Progenitor cell of endocrine pancreas (in vitro differentiated cells): ENCODE measurements at places on chromosomes 12 and 14. TPM values are rescaled to one million over a fixed set of nuclear protein-coding genes. Genes with fewer than 3 reads are reported as not detected.

DNA sequence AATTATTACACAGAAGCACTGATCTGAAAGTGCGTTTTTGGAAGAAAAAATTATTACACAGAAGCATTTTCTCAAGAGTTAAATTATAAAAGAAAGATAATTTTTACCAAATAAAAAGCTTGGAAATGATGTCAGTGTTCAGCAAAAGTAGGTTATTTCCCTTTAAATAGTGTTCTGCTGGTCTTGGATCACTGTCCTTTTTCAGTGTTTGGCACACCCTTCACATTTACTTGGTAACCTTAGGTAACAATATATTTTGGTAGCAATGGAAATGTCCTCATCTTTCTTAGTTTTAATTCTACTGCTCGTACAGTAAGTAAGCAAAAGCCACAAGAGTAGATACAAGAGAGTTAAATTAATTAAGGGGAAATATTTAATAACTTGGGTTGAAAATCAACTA lies 40.3 kb downstream of the FERMT2 start:
- H3K36me3 ChIP-seq = peaks cover 11% of the 10 kb centered on the region
- no peak overlapping the region for H3K4me3 ChIP-seq
- H3K27ac ChIP-seq = no peak overlapping the region
- no peaks in the 10 kb centered on the region for H3K4me1 ChIP-seq

- no peak overlapping the region for H3K4me3 ChIP-seq
- H3K27ac ChIP-seq = no peak overlapping the region
- peaks cover 6% of the 10 kb centered on the region for H3K4me1 ChIP-seq
- H3K36me3 ChIP-seq = peaks cover 2% of the 10 kb centered on the region
Observed at GRCh38 chr12:109597414-109597794, 23.8 kb downstream of the MVK start.

DNA sequence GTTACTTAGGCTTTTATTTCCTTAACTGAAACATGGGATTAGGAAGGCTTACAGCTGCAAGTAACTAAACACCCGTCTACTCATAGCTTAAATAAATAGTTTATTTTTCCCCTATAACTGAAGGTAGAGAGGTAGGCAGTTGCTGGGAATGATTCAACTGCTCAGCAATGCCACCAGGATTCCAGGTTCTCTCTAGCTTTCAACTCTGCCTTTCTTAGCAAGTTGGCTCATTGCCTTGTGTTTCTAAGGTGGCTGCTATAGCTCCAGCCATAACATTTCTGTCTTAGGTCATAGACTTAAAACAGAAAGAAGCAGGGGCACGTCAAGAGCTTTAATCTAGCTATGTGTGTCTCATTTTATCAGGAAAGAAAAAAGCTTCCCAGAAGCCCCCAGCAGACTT lies 103.7 kb upstream of the MDM1 start:
- H3K27ac ChIP-seq = no peak overlapping the region
- H3K27me3 ChIP-seq = peaks cover 4% of the 10 kb centered on the region
- H3K36me3 ChIP-seq = peaks cover 2% of the 10 kb centered on the region
- no peak for DNase-seq

GRCh38 chr12:53964315-53964713 lies 8.6 kb upstream of the HOXC11 start:
- no peaks in the 10 kb centered on the region for H3K4me1 ChIP-seq
- H3K36me3 ChIP-seq = no peaks in the 10 kb centered on the region
- no peak for DNase-seq
- no peak overlapping the region for H3K27ac ChIP-seq
- H3K27me3 ChIP-seq = peaks cover 98% of the 10 kb centered on the region

CYP27B1 gene
- total RNA-seq = 2.0 and 2.5 TPM in 2 replicates

DNA sequence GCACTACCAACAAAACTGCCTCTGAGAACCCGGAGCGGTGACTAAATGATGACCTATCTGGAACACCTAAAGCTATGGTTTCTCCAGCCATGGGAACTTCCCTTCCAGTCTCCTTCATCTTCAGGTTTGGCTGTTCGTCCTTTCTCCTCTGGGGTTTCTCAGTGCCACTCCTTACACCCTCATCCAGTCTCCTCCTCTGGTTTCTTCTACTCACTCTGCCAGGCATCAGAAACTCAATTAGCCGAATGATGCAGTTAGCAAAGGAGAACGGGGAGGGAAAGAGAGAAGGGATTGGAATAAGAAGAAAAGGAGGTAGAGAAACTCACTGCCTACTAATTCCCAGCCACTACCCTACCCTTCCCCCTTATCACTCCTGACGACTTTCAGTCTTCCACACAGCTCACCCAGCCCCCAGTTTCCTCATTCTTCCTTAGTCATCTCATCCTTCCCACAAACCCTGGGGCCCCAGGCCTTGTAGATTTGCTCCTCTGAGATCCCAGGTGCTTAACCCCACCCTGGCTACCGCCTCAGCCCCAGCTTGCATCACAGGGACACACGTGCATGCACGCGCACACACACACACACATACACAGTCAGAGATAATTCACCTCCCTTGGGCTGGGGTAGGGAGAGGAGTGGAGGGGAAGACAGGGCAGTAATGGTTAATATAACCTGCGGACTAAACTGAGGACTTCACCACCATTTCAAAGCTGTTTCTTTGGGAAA lies 13.0 kb downstream of the FGD6 start:
- no peaks in the 10 kb centered on the region for H3K27me3 ChIP-seq
- DNase-seq = no peak
- H3K4me3 ChIP-seq = no peak overlapping the region
- peaks cover 37% of the 10 kb centered on the region for H3K4me1 ChIP-seq
- peaks cover 18% of the 10 kb centered on the region for H3K36me3 ChIP-seq

DNA sequence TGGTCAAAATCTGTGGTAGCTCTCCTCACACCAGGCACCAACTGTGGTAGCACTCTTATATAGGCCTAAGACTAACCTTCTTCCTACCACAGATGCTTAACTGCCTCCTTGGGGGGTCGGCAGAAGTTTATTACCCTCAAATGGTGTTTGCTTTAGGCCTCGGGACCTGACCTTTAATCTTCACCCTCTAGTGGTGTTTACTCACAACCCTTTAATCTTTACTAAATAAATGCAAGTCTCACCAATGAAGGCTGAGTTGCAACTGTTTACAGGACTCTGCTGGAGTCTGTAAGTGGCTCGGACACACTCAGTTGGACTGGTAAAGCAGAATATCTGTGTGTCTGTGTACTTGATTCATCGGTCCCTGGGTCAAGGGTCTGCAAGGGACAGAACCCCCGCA lies 29.4 kb downstream of the CCER1 start:
- H3K27ac ChIP-seq = peak overlapping the region; percentile 37
- DNase-seq = no peak
- peaks cover 14% of the 10 kb centered on the region for H3K36me3 ChIP-seq
- no peak overlapping the region for H3K4me3 ChIP-seq

DNA sequence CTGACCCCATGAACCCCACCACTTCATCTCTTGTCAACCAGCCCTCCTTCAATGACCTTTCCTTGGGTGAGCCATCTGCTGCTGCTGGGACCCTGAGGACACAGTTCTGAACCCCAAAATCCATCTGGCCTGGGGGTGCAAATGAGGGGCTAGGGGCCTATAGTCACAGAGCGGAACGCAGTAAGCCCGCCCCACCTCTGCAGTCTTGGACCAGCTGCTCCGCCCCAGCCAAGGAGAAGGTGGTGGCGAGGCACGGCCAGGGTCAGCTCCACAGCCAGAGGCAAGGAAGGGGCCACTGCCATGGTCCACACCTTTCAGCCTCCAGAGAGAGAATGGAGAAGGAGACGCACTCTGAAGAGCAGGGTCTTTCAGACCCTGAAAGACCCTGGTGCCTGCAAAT lies 5.1 kb downstream of the TMEM179 start:
- H3K4me3 ChIP-seq = no peak overlapping the region
- H3K27me3 ChIP-seq = peaks cover 9% of the 10 kb centered on the region
- H3K4me1 ChIP-seq = peaks cover 3% of the 10 kb centered on the region
- DNase-seq = no peak

DNA sequence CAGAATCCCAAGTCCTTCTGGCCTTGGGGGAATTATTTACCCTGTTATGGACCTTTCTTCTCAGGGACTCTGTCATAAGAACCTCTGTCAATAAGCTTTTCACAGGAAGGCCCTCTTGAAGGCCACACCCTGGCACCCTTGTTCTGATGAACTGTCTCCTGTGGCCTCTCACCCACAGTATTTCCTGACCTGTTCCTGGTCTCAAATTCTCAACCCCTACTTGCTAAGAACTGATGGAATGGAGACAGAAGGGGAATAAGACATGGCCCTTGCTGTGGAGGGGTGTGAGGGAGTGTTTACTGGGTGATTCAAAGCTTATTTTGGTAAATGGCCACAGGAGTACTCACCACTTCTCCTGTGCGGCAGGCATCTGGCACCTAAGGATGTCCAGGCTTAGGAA lies 1082.9 kb downstream of the BCL11B start:
- H3K27me3 ChIP-seq = peaks cover 17% of the 10 kb centered on the region
- no peak overlapping the region for H3K27ac ChIP-seq
- no peak overlapping the region for H3K4me3 ChIP-seq

DNA sequence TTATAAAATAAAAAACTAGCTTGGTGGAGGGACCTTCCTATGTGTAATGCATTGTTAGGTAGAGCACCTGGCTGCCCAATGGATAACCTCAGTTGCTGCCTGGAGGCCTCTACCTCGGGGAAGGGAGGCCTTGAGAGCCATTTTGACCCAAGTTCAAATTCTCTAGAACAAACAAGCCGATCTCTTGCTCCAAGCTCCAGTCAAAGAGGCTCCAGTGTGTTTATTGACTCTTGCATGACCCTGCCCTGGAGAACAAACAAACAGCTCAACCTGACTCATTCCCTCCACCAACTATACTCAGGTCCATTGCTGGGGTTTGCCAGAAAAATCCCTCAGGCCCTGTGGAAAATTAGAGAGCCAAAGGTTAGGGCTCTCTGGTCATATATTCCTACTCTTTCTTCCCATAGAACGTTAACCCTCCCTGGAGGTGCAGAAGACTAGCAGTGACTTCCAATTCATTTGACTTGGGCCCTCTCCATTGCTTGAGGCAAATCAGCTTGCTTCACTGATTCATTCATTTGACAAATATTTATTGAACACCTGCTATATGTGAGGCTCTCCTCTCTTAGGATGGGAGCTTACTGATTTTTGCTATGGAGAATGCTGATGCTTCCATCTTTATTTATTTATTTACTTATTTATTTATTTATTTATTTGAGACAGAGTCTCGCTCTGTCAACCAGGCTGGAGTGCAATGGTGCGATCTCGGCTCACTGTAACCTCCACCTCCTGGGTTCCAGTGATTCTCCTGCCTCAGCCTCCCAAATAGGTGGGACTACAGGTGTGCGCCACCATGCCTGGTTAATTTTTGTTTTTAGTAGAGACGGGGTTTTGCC lies 73.7 kb upstream of the CISTR start:
- H3K27ac ChIP-seq = no peak overlapping the region
- H3K4me3 ChIP-seq = no peak overlapping the region
- peaks cover 22% of the 10 kb centered on the region for H3K27me3 ChIP-seq
- H3K4me1 ChIP-seq = peaks cover 12% of the 10 kb centered on the region
- DNase-seq = no peak

DNA sequence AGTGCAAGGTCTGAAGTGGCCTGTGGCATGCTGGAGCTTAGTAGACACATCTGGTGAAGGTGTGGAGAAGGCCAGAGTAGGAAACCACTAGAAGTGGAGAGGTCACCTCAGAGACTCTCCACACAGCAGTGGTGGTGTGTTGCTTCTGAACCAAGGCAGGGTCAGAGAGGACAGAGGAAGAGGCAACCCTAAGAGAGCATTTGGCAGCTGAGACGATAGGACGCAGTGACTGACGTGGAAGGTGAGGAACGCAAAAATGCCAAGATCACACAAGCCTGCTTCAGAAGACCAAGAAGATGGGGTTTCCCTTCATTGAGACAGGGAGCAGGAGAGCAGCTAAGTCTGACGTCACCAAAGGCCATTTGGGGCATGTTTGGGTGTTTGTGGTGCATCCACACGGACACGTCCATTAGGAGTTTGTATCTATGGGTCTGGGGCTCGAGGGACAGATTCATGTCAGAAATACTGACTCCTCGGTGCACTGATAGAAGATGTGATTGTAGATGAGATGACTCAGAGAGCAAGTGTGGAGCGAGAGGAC lies 338.1 kb downstream of the CACNA1C start:
- peaks cover 15% of the 10 kb centered on the region for H3K27me3 ChIP-seq
- no peak for DNase-seq
- H3K27ac ChIP-seq = no peak overlapping the region
- H3K4me1 ChIP-seq = no peaks in the 10 kb centered on the region

DNA sequence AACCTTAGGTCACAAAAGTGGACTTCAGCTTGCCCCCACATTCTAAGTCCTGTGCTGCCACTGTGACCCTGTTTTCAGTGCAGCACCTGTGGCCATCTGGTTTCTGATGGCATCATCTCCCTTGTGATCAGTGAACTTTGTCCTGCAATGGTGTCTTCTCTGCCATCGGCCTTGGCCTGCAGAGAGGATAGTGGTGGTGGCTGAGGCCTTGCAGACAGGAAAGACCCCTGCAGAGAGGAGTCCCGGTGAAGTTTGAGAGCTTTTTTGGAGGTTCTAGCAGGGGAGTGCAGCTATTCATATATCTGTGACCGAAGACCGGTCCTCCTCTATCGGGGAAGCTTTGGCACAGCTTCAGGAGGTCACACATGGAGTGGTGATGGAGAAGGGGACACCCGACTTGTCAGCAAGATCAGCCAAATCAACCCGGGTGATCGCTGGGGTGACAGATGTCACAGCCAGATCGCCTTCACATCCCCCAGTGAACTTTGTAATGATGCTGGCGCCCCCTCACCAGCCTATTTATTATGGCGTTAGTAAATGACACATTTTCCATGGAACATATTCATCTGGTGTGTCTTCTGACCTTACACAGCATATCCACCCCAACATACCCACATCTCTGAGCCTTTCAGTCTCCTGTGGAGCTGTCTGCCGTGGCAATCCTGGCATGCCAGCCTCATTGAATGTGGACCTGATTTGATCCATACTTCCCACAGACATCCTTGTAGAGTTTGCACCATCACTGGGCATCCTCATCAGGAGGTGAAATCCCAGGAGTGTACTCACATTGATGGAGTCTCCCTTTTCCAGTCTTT lies 136.1 kb downstream of the PAPOLA start:
- no peaks in the 10 kb centered on the region for H3K36me3 ChIP-seq
- no peak overlapping the region for H3K4me3 ChIP-seq
- peaks cover 5% of the 10 kb centered on the region for H3K27me3 ChIP-seq
- no peak overlapping the region for H3K27ac ChIP-seq

DNA sequence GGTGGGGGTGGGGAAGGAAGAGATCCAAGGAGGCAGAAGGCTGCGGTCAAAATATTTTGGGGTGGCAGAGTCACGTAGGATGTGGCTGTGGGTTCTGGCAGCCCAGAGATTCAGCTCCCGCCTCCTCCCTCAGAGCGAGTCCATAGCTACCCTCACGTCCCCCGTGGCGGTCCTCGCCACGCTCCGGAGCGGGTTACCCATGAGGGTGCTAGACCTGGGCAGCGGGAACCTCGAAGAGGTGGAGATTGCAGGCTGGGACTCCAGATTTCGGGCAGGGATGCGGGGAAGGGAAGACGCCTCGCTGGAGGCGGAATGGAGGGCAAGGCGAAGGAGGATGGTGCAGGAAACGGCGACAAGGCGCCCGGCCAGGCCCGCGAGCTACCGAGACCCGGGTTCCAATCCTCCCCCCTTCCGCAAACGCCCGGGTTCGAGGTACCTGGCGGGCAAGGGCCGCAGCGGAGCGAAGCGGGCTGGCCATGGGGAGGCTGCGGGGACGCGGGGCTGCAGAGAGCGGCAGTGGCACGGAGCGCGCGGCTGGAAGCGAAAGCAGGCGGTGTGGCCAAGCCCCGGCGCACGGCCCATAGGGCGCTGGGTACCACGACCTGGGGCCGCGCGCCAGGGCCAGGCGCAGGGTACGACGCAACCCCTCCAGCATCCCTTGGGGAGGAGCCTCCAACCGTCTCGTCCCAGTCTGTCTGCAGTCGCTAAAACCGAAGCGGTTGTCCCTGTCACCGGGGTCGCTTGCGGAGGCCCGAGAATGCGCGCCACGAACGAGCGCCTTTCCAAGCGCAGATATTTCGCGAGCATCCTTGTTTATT lies 46.2 kb downstream of the BCAT1 start:
- DNase-seq = peak; percentile 29
- H3K27ac ChIP-seq = no peak overlapping the region
- H3K4me1 ChIP-seq = peaks cover 8% of the 10 kb centered on the region
- peaks cover 6% of the 10 kb centered on the region for H3K36me3 ChIP-seq
- peaks cover 14% of the 10 kb centered on the region for H3K27me3 ChIP-seq

OR4N2 gene
- total RNA-seq = not detected in 2 replicates
